NT2/D1 (cell line): ENCODE measurements at places on chromosomes 16 and 17.
A peak's percentile ranks its signal among the peaks of the same experiment; 100 is the strongest.

DNA sequence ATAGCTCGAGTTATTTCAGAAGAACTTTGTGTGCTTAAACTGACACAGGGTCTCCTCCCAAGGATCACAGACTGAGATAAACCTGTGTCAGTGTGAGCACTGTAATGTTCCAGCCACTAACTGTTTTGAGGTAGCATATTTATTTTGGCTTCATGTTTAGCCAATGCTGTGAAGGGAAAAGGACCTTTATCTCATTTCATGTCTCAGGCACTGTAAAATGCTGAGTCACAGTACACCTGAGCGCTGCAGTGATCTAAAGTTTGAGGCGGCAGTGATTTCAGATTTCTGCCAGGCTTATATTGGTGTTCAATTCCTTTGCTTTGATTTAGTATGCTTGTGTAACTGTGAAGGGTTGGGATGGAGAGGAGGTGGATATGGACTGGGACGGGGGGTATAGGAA lies 3.1 kb upstream of the DNAJA2 start:
- DNase-seq, result no peak

- DNase-seq, result peak; percentile 30
Measured at GRCh38 chr17:9195961-9196670, 174.8 kb downstream of the NTN1 start.

DNA sequence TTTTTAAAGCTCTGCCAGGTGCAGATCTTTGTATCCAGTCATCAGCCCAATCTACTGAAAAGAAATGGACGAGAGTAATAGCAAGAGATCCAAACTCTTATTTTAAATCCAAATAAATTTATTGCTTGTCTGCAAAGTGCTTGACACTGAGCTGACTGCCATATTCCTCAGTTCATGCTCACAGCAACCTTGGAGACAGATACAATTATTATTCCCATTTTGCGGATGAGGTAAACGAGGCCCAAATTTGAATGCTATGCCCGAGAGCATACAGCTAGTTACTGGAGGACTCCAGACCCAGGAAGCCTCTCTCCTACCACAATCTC lies 620 bp downstream of the NOB1 start:
- DNase-seq, result no peak

- peak; percentile 78 for DNase-seq
Measured at GRCh38 chr17:17868641-17869522, 32.1 kb upstream of the SREBF1 start.

DNA sequence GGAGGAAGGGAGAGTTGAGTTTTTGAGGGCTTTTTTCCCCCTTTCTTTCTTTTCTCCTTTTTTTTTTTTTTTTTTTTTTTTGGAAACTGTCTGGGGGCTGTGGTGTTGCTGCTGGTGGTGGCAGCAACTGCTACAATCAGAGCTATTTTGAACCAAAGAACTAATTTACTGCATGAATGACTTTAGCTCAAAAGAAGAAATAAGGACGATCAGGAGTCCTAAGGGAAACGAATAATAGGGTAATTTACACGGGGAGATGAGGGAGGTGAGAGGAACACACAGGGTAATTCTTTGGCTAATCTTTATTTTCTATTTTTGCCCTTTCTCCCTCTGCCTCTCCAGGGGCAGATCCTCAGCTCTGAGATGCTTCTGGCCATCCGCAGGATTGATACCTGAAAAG lies 119.8 kb downstream of the TMEM132E start:
- no peak for DNase-seq

GRCh38 chr16:12193692-12194091 lies 217.2 kb downstream of the SNX29 start:
- DNase-seq, result no peak

- no peak for DNase-seq
Measured at GRCh38 chr17:76107509-76107908, 3.9 kb upstream of the EXOC7 start.

DNA sequence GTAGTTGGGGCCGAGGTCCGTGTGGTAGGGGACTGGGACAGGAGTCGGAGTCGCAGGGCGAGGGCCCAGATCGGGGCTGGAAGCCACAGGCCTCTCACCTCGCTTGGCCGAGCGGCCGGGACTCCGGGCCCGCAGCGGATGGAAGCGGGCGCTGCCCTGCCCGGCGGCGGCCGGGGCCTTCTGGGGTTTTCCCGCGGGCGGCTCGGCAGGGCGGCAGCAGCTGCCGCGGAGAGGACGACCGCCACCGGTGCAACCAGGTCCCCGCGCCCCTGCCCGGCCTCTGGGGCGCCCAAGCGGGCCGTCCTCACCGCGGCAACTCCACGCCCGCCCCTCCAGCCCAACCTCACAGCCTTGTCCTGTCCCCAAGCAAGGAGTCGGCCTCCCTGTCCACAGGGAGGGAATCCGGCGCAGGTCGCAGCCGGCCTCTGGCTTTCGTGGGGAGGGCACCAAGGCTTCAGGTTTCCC lies 15.6 kb upstream of the UTP6 start:
- no peak for DNase-seq

DNA sequence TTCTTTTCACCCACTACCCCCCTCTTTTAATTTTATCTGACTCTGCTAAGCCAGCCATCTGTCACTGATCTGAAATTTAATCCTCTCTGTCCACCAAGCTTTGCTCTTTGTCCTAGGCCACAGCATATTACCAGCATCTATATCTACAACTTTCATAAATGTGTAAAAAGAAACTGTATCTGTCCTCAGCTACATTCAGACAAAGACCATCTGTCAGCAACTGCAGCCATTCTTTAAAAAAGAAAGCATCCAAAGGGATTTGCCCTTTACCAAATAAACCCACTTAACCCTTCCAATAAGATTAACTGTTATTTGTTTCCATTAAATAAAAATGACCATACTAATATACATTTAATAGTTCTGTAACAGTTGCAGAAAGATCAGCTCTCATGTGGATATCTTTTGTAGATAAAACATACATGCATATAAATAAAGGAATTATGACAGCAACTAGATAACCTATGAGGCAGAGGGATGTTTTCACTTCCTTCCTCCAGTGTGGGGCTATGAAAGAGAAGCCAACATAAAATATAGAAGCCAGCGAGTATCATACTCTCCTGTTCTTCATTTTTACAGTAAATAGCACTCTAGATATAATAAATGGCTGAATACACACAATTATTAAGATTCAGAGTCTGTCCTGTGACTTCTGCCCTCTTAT lies 602.5 kb upstream of the SALL1 start:
- DNase-seq, result no peak

- no peak for DNase-seq
Measured at GRCh38 chr16:27219161-27219560, 15.8 kb downstream of the KDM8 start.

DNA sequence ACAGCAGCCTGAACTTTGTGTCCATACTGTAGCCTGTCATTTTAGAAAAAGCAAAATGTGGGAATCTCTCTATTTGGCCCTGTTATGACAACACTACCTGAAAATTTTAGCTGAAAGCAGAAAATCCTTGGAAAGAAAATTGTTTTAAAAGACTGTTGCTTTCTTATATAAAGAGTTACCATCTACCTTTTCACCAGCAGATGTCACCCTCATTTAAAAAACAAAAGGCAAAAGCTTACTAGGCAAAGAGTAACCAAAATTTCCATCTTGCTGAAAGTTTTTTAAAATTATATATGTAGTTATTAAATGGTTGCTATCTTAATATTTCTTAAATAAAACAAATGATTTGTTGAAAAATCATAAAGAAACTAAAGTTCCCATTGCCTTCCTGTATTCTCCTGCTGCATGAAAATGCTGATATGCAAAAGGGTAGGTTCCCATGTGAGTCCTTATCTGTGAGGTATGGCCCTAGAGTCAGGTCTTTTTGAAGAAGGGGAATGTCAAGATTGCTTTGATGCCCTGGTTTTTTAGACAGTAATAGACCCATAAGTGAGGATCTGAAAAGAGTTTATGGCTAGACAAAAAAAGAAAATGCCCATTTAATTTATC lies 61.0 kb downstream of the TNRC6C start:
- DNase-seq, result peak; percentile 2

- no peak for DNase-seq
Measured at GRCh38 chr16:12229759-12230594, 253.4 kb downstream of the SNX29 start.

DNA sequence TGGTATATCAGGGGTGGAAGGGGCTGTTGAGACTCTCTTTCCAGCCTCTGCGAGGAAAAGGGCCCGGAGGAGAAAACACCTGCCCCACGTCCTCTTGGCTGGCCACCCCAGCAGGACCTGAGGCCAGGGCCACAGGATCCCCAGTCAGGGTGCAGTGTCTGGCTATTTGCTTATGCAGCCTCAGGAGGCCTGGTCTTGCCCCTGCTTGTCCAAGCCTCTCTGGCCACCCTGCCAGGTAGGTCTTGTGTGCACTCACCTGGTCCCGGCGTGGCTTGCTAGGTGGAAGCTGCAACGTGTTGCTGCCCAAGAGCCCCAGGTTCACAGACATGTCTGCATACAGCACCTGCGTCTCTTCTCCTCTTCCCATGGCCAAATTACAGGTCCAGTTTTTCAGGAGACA lies 549 bp downstream of the TMEM238L start:
- DNase-seq, result no peak

DNA sequence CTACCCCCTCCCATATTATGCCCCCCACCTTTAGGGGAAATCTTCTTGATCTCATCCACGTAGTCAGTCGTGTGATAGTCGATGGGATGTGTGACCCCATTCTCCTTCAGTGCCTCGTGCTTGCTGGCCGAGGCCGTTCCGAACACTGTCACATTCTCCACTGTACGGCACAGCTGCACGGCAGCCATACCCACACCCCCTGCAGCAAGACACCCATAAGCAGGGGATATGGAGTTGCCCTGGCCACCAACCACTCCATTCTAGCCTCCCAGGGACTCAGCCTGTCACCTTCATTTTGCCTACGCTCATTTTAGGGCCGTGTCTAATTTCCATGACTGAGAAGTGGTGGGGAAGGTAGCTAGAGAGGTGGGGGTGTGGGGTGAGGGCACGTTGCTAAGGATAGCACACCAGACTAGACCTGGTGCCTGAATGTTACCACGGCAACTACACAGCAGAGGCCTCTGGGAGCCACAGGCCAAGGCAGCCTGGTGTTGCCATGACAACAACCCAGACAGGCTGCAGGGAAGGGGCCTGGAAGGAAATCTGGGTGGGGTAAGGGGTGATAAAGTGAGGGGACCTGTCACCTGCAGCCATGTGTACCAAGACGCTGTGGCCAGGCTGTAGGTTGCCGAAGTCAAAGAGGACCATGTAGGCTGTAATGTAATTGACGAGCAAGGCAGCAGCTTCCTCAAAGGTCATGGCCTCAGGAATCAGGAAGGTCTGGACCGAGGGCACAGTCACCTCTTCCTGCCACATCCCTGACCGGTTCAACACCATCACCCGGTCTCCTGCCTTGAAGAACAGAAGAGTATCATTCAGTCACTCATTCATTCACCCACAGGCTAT lies 4.0 kb downstream of the VAT1 start:
- no peak for DNase-seq

DNA sequence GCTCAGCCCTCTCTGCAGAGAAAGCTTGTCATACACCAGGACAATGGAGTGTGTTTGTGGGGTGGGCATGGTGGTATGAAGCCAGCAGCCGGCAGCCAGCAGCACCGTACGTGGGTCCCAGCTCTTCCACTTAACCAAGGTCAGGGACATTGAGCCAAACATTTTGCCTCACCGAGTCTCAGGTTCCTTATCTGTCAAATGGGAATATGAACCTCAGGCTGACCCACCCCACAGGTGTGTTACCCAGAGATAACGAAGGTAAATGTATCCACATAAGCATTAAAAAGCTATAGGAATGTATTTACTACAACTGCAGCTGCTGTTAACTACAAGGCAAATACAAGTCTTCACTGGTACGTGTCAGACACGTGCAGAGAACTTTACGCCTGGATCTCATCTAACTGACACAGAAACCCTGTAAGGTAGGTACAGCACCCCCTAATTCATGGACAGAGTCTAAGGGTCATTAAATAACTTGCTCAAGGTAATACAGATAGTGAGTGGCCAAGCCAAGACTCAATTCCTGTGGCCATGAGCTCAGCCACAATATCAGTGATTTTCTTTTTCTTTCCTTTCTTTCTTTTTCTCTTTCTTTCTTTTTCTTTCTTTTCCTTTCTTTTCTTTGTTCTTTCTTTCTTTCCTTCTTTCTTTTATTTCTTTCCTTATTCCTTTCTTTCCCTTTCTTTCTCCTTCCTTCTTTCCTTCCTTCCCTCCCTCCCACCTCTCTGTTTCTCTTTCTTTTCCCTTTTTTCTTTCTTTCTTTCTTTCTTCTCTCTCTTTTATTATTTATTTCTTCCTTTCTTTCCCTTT lies 990 bp downstream of the SLC5A11 start:
- DNase-seq, result no peak

- DNase-seq, result peak; percentile 8
Measured at GRCh38 chr16:23729503-23730424, 16.7 kb upstream of the ERN2 start.

GRCh38 chr16:1362807-1363206 lies 11.1 kb downstream of the GNPTG start:
- no peak for DNase-seq

DNA sequence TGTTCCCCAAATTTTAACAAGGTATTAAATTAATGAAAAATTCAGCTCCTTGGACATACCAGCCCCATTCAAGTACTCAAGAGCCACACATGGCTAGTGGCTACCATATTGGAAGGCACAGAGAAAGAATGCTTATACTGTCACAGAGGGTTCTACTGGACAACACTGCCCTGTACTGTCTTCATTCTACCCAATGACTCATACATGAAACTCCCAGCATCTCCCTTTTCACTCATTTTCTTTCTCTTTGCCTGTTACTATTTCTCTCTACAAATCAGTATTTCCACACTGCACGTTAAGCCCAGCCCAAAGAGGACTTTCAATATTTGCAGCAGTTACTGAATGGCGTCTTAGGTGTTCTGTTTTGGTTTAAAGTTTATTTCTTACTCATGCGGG lies 72.1 kb upstream of the RCVRN start:
- no peak for DNase-seq

DNA sequence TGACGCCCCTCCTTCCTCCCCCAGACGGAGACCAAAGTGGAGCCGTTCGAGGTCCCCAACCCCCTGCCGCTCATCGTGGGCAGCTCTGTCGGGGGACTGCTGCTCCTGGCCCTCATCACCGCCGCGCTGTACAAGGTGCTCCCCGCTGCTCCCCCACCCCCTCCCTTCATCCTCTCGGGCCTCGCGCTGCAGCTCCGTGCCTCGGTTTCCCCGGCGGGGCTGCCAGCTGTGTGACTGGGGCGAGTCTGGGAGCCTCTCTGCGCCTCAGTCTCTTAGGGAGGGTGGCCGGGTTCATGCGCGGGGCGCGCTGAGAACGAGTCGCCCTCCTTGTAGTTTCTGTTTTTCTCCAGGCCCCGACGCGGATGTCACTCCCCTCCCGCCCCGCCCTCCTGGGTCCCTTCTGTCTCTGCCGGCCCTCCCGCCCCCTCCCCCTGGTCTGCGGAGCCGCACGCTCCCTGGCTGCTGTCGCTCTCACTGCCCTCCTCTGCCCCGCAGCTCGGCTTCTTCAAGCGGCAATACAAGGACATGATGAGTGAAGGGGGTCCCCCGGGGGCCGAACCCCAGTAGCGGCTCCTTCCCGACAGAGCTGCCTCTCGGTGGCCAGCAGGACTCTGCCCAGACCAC lies 23.7 kb upstream of the ITGAX start:
- no peak for DNase-seq

GRCh38 chr16:27123795-27124409 lies 57.2 kb downstream of the C16orf82 start:
- DNase-seq, result no peak
